ENCODE measurements at places on chromosomes 6 and 20.

DNA sequence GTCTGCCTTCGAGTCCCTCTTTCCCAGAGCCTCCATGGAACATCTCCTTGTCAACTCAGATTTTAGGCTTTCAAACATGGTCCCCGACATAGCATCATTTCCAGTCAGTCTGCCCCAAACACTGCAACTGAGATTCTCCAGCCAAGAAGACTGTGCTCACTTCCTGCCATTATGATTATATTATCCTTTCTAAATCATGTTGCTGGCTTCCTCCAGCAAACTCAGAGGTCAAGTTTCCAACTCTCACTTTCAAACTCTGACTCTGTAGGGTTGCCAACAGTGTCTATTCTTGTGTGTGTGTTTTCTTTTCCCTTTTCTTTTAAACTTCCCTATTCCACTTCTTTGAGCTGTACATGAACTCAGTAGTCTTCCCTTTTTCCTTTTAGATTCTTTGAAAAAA lies 61.2 kb upstream of the TRAF3IP2 start:
- no peak for DNase-seq

- no peak for DNase-seq
These were observed 968 bp downstream of the LAMA2 start for GRCh38 chr6:128883906-128884305.

DNA sequence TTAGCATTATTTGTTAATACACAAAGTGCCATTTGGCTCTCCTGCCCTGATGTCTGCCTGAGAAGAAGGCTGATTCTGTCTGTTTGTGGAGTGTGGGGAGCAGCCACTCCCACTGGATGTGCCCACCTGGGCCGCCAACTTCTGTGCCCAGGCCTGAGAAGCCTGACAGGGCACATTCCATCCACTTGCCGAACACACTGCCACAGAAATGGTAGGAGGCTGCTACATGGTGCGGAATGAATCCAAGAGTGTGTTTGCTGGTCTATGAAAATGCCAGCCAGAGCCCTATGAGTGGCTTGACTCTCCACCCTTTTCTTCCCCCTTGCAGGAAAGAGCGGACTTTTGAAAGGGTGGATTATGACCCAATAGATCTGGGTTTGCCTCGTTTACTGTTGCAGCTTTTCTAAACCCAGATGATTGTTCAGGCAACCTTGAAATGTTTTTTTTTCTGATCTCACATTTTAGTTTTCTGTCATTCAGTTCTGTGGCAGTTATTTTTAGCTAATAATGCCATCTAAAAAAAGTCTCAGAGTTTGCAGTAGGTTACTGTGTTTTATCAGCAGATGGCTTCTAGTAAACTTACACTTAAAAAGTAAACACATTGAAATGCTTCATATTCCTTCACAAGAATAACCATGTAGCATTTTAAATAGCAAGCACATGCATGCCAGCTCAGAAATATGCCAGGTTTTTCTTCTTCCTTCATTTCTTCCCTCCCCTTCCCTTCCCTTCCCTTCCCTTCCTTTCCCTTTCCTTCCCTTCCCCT lies 196.5 kb downstream of the SLC35F1 start:
- DNase-seq: no peak

GRCh38 chr6:124955108-124955856 lies 7.0 kb upstream of the RNF217 start:
- DNase-seq: no peak

DNA sequence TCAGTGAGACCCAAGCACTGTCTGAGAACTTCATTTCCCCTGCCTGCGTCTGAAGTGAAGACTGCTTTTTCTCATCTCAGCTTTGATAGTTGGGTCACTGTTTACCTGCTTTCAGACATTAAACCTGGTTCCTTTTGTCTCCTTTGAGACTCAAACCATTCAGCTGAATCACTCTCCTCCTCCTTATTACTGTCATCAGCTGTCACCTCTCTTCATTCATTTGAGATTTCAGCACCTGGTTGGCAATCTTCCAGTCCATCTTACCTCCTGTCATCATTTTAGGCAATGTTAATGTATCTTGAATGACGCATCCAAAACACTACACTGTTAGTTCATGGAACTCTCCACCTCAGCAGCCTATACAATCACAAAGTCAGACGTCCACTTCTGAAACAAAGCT lies 34.3 kb upstream of the SOX4 start:
- DNase-seq: no peak

GRCh38 chr6:55953335-55953734 lies 77.9 kb upstream of the BMP5 start:
- DNase-seq: peak; percentile 66

DNA sequence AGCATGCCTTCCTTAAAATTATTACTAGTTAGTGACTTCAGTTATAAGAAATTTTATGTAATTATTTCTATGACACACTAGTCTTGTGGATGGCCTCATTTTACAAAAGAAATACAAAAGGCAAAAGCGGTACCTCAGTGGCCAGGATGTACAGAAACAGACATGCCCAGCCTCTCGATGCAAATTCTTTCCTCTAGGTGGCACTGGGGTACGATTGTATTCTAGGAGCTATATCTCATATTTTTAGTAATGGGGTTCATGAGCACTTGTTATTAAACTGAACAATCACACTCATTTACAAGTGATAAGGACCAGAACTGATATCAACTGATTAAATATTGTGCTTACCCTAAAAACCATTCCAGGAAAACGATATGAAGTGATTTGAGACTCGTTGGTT lies 59.8 kb downstream of the SOD2 start:
- no peak for DNase-seq

GRCh38 chr6:105272786-105273185 lies 93.0 kb upstream of the POPDC3 start:
- peak; percentile 23 for DNase-seq

GRCh38 chr6:134686071-134686470 lies 263.8 kb downstream of the ALDH8A1 start:
- DNase-seq: peak; percentile 25

DNA sequence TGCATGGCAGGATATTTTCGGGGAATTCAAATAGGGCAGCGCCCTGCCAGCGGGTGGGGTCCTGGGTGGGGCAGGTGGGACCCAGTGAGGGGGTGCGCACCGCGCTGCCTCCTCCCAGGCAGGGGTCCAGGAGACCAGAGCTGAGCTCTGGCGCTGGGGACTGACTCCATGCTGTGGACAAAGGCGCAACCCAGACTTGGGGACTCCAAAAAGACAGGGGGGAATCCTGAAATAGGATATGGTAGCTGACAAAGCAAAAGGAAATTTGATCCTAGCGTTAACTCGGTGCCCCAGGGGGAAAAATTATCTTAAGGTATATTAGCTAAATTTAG lies 23.6 kb downstream of the TFAP2A start:
- DNase-seq: no peak

DNA sequence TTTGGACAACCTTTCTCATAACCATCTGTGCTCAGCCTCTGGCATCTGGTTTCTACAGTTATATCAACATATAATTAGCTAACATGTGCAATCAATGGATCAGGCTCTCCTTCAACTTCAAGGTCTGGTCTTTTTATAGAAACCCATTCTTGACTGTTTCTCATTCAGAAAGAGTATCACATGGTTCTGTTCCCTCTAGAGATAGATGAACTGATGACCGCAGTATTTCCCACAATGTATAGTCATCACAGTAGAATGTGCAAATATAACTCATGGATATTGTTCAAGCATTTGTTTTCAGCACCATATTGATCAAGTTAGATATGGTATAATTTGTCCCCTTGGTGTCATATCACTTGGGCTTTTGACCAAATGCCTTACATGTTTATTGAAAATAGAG lies 656.2 kb downstream of the FRK start:
- peak; percentile 11 for DNase-seq

GRCh38 chr20:47667531-47668312 lies 117.6 kb downstream of the SULF2 start:
- no peak for DNase-seq

GRCh38 chr6:35594503-35595186 lies 81.9 kb upstream of the TULP1 start:
- no peak for DNase-seq

- no peak for DNase-seq
These were observed at the start of gene SFTA2 for GRCh38 chr6:30931969-30932645. Gene SFTA2, minus strand, starts transcription at chr6:30932170. Its CDS starts 74 bp downstream, at chr6:30932096.

GRCh38 chr6:108869876-108870275 lies 21.7 kb downstream of the ARMC2 start:
- DNase-seq: no peak

DNA sequence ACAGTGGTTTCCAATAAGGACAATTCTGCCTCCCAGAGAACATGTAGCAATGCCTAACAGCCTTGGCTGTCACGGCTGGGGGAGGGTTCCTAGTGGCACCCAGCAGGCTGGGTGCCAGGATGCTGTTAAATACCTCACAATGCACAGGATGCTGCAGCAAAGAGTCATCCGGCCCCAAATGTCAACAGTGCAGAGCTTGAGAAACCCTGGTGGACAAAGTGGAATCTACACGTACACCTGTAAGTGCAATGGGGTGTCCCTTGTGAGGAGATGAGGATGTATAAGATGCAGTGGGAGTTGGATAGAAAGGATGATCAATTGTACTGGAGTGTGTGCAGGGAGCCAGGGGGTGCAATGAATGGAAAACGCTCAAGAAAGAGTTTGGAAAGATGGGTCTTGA lies 142.4 kb downstream of the FNDC1 start:
- peak; percentile 25 for DNase-seq

GRCh38 chr20:22513574-22513973 lies 70.8 kb downstream of the FOXA2 start:
- no peak for DNase-seq

GRCh38 chr6:53854843-53855567 lies 60.2 kb downstream of the LRRC1 start:
- DNase-seq: no peak

GRCh38 chr6:143964674-143965081 lies 43.4 kb downstream of the PLAGL1 start:
- peak; percentile 24 for DNase-seq

DNA sequence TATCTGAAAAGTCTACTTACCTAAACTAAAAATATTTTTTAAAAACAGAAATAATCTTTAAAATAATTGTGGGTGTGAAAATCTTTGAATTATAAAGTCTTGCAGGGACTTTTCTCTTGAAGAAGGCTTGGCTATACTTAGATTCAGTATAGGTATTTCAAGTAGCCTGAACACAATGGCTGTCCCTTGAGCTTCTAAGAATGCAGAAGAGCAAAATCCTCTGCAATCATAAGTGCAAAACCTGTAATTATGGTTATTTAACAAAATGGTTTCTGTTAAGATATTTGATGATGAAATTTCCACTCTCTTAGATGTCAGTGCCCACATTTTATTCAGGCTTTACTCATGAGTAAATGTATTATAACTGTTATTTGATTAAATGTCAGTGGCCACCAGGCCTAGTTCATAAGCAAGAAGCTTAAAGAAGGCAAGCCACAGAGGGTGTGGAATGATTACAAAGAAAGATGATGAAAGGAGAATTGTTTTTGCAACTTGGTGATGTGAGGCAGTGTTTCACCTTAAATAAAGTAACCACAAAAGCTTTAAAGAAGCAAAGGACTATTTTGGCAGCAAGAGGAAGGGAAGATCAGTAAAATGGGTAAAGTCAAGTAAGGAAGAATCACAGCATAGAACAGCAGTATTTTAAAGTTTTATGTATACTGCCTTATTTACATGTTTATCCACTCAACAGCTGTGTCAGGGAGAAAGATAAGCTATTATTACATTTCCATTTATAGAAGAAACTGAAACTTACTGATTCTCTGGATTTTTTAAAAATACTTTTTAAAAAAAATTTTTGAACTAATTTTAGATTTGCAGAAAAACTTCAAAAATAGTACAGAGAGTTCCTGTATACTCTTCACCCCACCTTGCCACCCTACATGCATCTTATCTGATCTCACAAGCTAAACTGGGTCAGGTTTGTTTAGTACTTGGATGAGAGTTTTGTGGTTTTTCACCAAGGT lies 351.2 kb upstream of the RUNX2 start:
- DNase-seq: peak; percentile 68

- no peak for DNase-seq
These were observed 14.7 kb upstream of the RCAN2 start for GRCh38 chr6:46505693-46506512.
